CD4-positive, alpha-beta T cell treated with Interleukin-6 at 100 ng/mL for 8 hours (primary cell): ENCODE measurements at places on chromosomes 16 and 17.

- no peak for DNase-seq
Observed at GRCh38 chr16:53576904-53577303, 73.9 kb upstream of the AKTIP start.

GRCh38 chr16:24010440-24011089 is 174.8 kb downstream of the PRKCB start:
- DNase-seq: peak; percentile 83

DNA sequence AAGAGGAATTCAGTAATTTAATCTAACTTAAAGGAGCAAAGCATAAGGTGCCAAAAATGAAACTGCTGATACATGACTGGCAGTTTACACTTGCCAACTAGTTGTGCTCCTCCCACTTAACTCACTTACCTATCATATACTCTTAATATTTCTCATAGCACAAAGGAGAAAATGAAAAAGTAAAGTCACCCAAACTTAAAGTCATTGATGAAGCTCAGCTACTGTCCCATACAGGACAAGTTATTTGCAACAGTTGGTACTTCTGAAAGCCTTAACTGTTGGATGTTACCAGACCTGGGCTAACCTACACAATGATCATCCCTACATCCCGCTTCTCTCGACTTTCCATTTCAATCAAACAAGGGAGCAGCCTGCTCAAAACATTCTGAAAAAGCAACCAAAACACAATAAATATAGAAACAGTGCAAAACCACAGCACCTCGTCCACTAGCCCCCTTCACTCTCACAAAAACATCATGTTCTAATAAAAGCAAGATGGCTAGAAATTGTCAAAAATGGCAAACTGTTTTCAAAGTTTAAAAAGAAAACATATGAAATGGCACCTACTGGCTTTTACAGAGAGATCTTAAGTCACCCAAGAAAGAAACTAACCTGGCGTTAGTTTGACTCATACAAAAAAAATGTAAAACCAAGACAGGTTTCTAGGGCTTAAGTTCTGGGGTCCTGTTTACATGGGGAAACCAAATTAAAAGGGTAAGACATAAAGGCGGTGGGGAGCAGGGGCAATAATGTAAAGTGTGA is 868 bp downstream of the MED13 start:
- DNase-seq: peak; percentile 33

DNA sequence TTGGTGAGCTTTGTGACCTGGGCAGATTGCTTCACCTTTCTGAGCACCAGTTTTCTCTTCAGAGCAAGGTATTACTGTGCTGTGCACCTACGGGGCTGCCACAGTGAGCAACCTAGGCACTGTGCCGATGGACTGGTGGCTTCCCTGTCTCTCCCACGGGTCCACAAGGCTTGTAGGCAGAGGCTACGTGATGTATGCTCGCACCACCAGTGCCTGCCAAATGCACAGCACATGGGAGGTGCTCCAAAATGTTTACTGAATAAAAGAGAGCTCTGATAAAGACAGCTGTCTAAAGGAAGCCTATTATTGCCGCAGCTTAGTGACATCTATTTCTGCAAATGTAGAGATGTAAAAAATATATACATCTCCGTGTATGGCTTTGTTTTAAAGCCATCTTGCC is 139.2 kb downstream of the CDK5R1 start:
- no peak for DNase-seq

GRCh38 chr17:44549686-44550085 is 7.6 kb upstream of the FZD2 start:
- no peak for DNase-seq

DNA sequence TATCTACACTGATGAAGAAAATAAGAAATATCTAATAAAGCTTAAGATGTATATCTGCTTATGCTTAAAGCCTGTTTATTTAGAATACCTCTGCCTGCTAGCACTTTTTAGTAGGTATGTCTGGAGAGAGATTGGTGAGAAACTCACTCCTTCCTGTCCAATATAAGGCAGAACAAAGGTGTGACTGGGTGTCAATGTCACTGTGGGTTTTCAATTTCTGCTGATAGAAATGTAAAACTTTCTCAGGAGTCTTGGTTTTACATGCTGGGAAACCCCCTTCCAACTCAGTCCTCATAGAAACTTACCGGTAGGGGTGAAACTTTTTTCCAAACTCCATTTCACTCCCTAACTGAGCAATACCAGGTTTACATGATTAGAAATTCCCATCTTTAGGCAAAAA is 17.8 kb upstream of the MPHOSPH6 start:
- DNase-seq: no peak

- DNase-seq: peak; percentile 10
Observed at GRCh38 chr17:6701719-6702118, 11.4 kb downstream of the SLC13A5 start.

DNA sequence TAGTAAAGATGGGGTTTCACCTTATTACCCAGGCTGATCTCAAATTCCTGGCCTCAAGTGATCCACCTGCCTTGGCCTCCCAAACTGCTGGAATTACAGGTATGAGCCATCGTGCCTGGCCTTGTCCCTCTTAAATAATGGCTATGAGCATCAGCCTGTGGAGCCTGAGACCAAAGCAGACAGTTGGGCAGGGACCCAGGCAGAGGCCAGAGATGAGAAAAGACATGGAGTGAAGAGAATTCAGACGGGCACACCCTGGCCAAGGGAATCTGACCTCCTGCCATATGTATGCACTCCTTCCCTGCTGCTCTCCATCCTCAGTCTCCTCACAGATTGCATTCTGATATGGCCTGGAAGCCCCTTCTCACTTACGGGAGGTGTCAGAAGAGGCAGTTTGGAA is 98.4 kb upstream of the DNAH9 start:
- DNase-seq: no peak

- DNase-seq: no peak
Observed at GRCh38 chr16:53061256-53061655, 6.5 kb downstream of the CHD9 start.

- DNase-seq: peak; percentile 21
Observed at GRCh38 chr16:89402962-89403361, 87.4 kb downstream of the ANKRD11 start.
